Right renal pelvis (tissue), 4 donors: ENCODE measurements at places on chromosomes 1 and 21.

GRCh38 chr1:181023265-181024057 is 791 bp upstream of the STX6 start:
- no peak for DNase-seq

- DNase-seq = no peak
Measured at GRCh38 chr1:235575597-235575996, 71.3 kb upstream of the B3GALNT2 start.

GRCh38 chr1:233180641-233181364 is 114.7 kb downstream of the PCNX2 start:
- DNase-seq = no peak

- DNase-seq = no peak
Measured at GRCh38 chr1:151175041-151175741, 590 bp downstream of the TMOD4 start.

GRCh38 chr1:103561643-103562395 is 9.6 kb upstream of the AMY2B start:
- DNase-seq = no peak

DNA sequence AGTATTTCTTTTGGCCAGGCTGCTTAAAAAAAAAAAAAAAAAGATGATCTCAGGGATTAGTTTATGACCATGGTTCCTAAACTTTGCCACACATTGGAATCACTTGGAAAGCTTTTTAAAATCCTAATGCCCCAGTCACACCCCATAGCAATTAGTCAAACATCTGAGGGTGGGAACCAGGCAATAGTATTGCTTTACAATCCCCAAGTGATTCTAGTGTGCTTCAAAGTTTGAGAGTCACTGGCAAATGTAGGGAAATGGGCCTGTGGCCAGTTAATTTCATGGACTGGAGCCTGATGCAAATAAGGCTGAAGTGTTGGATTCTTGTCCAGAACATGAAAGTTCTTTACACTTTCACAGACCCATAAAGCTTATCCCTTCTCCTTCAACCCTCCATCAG is 374.6 kb upstream of the ESRRG start:
- no peak for DNase-seq

GRCh38 chr1:227429447-227430359 is 111.4 kb upstream of the CDC42BPA start:
- DNase-seq = no peak

DNA sequence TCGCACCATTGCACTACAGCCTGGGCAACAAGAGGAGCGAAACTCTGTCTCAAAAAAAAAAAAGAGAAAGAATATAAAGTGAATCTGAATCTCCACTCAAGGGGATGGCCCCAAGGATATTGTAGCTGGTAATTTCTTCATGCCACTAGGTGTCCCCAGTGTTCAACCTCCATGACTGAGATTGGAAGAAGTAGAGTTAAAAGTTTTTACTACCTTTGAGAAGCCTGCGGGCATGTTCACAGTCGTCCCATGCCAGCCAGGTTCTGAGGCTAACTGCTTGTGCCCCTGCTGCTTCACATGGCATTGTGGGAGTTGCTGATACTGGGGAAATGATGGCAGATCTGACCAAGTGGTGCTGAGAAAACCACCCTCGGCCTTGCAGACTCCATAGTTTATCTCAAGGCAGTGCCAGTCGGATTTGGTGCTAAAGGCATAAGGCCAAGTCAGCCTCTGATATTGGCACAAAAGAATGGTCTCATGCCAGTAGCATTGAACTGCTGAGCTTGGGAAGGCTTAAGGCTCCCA is 10.8 kb upstream of the SHISA4 start:
- no peak for DNase-seq

DNA sequence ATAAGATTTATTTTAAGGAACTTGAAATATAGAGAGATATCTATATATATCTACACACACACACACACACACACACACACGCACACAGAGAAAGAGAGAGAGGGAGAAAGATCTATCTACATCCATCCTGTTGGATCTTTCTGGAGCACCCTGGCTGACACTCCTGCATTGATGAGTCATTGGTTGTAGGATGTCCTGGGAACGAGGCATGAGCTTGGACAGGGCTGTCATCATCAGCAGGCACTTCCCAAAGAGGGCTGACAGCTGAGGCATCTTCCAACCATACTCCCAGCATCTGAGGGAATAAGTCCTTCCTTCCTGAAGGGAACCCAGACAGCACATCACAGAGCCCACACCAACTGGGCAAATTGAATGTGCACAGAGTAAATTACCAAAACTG is 99.1 kb upstream of the ERG start:
- no peak for DNase-seq
